Osteoblast (primary cell): ENCODE measurements at places on chromosomes 3 and 15. TPM values are rescaled to one million over a fixed set of nuclear protein-coding genes. Genes with fewer than 3 reads are reported as not detected.

GRCh38 chr3:111884411-111885018 lies 25.4 kb downstream of the PHLDB2 start:
- DNase-seq: no peak

DNA sequence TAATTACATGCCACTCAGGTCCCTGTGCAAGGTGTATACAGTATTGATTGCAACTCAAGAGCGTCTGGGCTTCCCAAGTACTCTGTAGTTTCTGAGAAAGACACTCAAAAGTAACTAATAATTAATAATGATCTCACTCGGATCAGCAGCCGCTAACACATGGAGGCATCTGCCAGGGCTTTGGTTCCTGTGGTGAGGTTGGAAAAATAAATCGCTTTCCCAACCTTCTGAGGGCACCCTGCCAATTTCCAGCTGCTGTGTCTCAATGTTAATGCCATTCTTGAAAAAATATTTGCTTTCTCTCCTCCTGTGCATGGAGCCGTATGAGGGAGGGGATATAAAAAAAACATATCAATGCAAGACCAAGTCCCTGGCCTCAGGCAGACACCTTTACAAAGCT lies 116.5 kb upstream of the SLC2A2 start:
- DNase-seq: no peak

GRCh38 chr3:2849092-2849491 lies 261.1 kb downstream of the IL5RA start:
- no peak for DNase-seq

DNA sequence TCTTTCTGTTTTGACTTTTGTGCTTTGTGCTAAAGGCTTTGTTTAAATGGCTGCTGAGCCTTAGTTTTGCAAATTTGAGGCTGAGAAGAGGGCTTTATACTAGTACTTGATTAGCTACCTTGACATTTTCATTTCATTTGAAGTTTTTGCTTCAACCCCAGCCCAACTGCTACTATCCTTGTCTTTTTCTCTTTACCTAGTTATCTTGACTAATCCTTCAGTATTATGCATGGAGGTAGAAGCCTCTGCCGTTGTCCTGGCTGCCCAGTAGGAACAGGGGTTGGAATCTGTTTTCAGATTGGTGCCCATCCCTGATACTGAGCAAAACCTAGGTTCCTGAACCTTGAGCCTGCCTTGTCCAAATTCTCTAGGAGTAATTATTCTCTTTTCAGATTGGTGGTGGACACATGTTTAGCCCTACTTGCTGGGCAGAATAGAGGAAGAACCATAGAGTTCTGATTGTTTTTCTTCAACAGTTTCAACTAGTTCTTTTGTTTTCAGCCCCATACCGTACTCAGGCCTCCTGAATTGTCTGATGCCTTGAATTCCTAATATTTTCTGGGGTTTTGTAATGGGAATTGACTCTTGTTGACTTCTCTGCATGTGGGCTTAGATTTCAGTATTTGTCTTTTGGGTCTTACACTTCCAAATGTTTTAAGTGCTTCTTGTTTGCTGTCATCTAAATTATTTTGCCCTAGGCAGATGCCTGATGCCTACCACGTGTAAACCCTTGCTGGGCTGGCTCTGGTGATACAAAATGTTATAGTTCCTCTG lies 143.2 kb downstream of the DOCK3 start:
- no peak for DNase-seq

GRCh38 chr15:95990833-95991232 lies 339.7 kb upstream of the NR2F2 start:
- no peak for DNase-seq

- peak; percentile 83 for DNase-seq
Observed at GRCh38 chr3:57983734-57984518, 24.3 kb upstream of the FLNB start.

DNA sequence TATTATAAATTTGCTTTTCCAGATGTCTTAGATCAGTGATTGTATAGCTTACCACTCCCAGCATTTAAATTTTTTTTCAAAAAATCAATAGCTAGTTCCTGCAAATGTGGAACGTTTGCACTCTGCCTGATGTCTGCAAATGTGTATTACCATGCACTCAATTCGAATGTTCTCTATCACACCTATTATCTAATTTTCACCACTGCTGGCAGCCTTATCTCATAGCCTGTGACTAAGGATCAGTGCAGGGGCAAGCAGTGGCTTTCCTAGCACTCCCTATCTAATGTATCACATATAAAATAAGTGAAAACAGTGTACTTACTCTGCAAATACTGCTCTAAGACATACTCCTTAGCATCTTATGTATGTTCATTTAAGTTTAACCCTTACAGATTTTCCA lies 196.3 kb upstream of the PLSCR5 start:
- DNase-seq: no peak

The ZBED2 gene
- under 0.01 TPM in 1 of 2 replicates, not detected in the other for total RNA-seq

The ZBTB38 gene
- total RNA-seq: 181 and 196 TPM in 2 replicates

The GCHFR gene
- 4.4 and 4.7 TPM in 2 replicates for total RNA-seq
